T-helper 17 cell (primary cell): ENCODE measurements at places on chromosomes 16 and 17.

DNA sequence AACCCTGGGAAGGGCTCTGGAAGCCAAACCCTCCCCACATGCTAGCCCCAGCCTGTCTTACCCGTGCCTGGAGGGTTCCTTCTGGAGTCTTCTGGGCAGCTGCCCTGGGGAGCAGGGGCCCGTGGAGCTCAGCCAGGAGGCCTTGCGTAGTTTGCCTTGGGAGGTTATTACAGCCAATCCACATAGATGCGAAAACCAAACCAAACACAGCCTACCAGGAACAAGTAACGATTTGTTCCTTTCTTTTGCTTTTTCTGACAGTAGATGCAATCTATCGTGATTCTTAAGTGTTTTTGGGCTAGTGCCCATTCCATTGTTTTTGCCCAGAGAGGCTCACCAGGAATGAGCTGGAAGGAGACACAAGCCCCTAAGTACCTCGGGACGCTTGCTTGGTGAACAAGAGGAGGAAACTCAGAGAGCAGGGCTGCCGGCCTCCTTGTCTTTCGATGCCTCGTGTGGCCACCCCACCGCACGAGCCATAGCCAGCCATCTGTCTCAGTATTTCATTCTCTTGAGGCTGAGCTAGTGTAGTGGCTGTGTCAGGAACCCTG lies 102.7 kb upstream of the NOL11 start:
- DNase-seq = no peak

GRCh38 chr17:82399601-82400101 lies 18.5 kb upstream of the HEXD start:
- no peak for DNase-seq

DNA sequence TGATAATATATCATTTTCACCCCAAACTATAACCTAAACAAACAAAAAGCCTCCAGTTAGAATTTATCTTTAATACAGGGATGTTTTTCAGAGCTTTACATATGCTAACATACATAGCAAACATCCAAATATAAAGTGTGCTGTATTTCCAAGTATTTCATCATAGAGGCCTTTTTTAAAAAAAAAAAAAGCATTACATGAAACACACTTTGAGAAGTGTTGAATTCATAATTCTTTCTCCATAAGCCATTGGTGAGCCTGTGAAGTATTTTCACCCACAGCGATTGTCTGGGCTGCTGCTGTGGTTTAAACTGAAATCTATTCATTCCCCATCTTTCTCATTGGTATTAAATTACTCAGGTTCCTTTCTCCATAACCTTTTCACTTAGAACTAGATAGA lies 503.4 kb upstream of the CDH8 start:
- no peak for DNase-seq

- no peak for DNase-seq
Observed at GRCh38 chr17:43171586-43172487, 823 bp downstream of the NBR1 start.

DNA sequence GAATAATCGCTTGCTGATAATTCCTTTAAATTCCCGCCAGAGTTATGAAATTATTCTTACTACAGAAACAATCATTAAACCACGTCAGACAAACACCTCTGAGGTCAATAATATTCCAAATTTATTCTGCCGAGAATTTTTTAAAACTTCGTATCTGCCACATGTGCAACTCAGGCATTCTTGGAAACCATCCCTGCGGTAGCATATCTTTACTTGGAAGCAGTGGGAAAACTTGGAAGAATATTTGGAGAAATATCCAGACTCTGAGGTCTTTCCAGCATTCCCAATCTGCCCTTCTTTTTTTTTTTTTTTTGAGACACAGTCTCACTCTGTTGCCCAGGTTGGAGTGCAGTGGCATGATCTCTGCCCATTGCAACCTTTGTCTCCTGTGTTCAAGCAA lies 2.0 kb upstream of the CCL11 start:
- no peak for DNase-seq

DNA sequence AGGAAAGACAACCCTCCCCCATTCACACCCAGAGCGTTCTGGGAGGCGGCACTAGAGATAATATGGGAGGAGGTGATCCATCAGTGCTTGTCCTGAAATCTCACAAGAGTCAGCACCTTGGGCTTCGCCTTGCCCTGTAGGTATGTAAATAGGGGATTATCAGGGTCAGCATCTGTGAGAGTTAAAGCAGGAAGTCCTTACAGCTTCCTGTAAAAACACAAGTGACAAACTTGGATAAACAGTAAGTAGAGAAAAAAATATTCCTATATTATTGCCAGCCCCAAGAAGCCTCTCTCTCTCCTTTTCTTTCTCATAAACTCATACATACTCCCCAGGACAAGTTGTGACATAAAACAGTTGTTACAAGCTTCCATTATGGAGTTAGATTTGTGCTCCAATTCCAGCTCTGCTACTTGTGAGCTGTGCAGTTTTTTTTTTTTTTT lies 187.7 kb downstream of the MAF start:
- no peak for DNase-seq

DNA sequence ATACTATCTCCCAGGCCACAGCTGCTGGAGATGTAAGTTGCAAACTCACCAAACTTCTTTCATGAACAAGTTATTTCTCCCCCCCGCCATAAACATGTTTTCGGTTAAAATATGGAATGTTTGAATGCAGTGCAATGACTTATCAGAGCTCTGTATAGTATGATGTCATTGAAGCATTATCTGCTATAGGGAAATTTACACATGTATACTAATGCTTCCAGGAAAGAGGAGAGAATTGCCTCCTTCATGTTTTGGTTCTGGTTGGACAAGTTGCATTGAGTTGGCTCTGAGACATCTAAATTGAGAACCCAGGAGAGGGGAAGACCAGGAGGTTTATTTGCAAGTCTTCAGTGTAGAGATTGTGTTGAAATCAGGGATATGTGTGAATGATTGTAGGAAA lies 20.8 kb downstream of the UQCRC2 start:
- DNase-seq = no peak

GRCh38 chr17:73334771-73335513 lies 23.1 kb upstream of the CDC42EP4 start:
- no peak for DNase-seq
